ENCODE measurements at places on chromosomes 5 and 9.

DNA sequence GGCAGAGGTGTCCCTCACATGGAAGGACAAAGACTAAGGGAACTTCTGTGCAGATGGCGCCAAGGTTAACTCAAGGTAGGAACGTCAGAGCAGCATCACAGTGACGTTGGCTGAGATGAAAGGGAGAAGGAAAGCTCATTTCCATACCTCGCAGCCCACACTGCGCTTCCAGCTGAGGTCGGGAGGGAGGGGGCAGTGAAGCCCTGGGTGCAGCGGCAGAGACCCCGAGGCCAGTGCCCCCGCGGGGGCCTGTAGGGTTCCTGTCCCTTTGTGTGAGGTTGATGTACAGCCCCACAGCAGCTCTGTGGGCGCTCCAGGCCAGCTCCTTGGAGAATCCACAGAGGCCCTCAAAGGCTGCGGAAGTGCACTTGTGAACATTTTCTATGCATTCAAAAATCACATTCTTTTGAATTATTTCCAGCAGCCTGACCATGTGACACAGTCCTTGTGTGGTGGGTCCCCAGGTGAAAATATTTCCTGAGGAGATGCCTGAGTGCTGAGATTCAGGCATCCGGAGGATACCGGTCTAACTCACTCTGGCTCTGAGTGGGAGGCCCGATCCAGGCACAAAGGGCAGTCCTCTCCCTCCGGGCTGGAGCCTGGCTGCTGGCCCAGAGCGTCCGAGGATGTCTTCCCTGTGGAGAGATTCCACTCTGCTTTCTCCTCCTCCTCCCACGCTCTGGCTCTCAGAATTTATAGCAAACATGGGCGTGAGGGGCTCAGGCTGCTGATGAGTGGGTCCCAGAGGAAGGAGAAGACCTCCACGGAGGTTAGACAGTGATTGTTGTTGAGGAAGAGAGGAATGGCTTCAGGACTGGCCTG is 150.7 kb downstream of the ICE1 start:
- no peak for DNase-seq

DNA sequence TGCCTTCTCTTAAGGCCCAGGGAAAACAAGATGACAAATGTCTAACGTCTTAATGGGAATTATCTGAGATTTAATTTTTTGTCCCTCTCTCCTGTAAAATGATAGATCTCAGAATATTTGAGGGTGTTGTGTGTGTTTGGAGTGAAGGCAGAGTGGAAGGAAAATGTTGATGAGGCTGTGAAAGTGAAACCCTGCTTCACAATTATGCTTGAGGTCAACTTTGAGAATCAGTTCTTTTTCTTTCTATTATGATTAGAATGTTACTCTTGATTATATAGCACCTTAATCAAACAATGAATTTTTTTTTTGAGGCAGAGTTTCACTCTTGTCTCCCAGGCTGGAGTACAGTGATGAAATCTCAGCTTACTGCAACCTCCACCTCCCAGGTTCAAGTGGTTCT is 5.5 kb upstream of the LOX start:
- DNase-seq = no peak

DNA sequence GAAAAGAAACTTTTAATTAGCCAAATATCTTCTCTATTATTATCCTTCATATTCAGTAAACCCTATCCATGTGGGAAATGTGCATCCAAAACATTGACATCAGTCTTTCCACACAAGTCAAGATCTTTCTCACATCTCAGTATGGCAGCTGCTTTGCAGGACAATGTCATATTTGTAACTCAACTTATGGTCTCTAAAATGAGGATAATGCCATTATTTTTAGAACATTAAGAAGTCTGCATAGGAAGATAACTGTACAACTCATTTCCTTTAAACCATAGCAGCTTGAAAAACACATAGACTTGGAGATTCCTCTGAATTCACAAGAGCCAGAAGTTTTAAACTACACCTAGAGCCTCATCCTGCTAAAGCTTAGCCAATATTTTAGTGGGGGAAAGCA is 43.7 kb downstream of the MCTP1 start:
- no peak for DNase-seq

DNA sequence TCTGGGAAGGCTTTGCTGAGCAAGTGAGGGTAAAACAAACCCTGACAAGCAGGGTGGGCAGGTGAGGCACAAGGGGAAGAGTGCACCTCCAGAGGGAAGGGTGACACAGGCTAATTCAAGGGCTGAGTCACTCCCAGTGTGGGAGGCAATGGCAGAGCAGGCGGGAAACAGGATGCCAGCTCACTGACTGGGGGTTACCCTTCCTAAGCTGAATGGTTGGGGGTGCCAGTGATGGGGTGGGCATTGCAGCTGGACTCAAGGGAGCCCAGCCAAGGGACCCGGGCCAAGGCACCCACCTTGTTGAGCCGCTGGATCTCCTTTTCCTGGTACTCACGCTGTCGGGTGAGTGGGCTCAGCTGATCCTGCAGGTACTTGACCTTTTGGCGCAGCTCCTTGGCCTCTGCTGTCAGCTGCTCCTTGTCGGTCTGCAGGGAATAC is 18.4 kb downstream of the GPX3 start:
- DNase-seq = no peak

DNA sequence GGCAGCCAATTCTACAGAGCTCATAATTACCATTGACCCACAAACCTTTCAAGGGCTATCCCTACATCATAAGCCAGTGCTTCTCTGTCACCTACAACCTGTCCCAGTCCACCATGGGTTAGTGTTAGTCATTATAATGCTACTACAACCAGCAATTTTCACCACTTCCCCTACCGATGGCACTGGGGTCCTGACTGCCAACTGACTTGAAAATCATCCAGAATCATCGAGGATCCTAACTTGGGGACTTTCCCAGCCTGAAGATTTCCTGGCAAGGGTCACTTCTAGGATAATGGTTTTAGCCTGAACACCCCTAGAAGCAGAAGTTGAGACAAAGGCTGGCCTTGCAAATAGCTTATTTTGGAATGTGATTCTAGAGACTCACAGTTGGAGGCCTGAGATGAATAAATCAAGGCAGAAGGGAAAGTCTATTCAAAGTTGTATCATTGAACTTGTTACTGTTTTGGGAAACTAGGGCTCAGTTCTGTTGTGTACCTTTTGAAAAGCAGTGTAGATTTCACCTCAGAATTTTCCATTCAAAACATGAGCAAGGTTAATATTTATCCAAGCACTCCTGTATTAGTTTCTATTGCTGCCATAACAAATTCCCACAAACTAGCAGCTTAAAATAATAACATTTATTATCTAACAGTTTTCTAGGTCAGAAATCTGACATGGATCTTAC is 633.0 kb downstream of the LRRC70 start:
- no peak for DNase-seq

- no peak for DNase-seq
Observed at GRCh38 chr5:76483433-76483832, 80.3 kb downstream of the IQGAP2 start.

DNA sequence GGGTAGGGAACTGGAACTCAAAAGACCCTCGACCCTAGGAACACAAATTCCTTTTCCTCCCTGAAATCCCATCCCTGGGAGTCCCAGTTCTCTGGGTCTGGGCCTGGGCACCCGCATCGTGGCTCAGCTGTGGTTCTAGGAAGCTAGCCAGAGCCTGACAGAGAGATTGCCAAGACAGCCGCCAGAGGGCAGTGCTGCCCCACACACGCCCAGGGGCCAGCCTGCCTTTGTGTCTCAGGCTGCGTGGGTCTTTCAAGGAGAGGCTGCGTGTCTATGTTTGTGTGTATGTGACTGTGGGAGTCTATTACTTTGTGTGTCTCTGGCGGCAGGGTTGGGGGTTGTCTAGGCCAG is 32.0 kb upstream of the TTLL11 start:
- DNase-seq = peak; percentile 43

DNA sequence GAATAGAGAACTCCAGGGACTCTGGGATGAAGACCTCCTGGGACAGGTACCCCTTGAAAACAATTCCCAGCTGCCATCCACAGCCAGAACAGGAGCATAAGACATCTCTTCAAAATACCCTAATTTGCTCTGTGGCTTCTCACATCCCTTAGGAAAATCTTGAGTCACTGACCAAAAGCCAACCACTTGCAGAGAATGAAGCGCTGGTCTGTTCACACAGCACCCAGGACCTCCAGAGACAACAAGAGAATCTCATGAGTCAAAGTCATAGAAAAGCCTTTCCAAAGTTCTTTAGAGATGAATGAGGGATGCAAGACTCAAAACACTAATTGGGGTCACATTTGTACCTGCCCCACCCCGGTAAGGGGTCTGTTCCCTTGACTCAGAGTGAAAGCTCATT is 210.6 kb downstream of the SEMA5A start:
- no peak for DNase-seq

GRCh38 chr9:17219261-17219660 is 84.4 kb downstream of the CNTLN start:
- DNase-seq = no peak

GRCh38 chr5:34529581-34530331 is 126.4 kb upstream of the RAI14 start:
- DNase-seq = no peak

DNA sequence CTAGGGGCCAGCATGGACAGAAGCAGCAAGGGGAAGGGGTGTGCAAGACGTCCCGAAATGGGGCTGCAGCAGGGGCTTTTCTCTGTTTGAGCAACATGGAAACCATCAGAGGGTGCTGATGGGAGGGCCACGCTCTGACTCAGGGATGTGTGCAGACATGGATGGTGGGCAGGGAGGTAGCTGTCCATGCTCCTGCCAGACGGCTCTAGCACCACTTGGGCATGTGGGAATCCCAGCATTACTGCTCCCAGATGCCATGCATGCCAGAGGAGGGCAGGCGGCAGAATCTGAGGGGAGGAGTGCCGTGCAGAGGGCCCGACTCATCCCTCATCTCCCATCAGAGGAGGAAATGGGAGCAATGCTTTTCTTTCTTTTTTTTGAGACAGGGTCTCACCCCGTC is 45.6 kb upstream of the SLC25A51 start:
- no peak for DNase-seq

Data from stimulated activated CD4-positive, alpha-beta T cell treated with anti-CD3 and anti-CD28 coated beads, Interleukin-15, amount 100 ng/mL, for 48 hours (primary cell).